Motor neuron (in vitro differentiated cells): ENCODE measurements at places on chromosomes 2 and 18. TPM values are rescaled to one million over a fixed set of nuclear protein-coding genes. Genes with fewer than 3 reads are reported as not detected.

GRCh38 chr2:174083843-174084458 is 118.8 kb upstream of the SP3 start:
- ATAC-seq = no peak

- no peak for ATAC-seq
Observed at GRCh38 chr2:112798979-112799975, 15.0 kb upstream of the IL1A start.

GRCh38 chr2:188327518-188328213 is 36.0 kb downstream of the GULP1 start:
- no peak for ATAC-seq

Gene IL36RN
- 0.66 and 0.73 TPM in 2 replicates for total RNA-seq

GRCh38 chr18:8848541-8848940 is 143.2 kb downstream of the MTCL1 start:
- ATAC-seq = no peak

- no peak for ATAC-seq
Observed at GRCh38 chr2:176747506-176747905, 465.1 kb upstream of the HNRNPA3 start.

Gene MYO3B
- total RNA-seq = 0.78 and 1.2 TPM in 2 replicates

- no peak for ATAC-seq
Observed at GRCh38 chr2:238145046-238145445, 6.6 kb downstream of the KLHL30 start.
